ENCODE measurements at places on chromosomes 16 and 17.

DNA sequence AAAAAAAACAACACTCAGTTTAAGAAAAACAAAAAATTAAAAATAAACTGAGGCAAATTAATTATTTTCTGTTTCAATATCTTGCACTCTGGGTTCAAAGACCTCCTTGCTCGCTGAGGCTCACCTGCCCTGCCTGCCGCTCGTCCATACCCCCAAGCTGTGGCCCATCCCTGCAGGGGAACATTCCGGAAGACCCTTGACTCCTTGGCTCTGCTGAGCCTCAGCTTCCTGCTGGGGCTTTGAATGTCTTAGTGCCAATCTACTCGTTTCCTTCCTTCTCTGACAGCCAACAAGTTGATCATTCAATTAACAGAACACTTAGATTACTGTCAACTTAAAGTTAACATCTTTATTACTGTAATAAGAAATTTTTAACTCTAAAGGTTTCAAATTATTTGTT, 24.3 kb downstream of the G6PC1 start:
- DNase-seq, result no peak

DNA sequence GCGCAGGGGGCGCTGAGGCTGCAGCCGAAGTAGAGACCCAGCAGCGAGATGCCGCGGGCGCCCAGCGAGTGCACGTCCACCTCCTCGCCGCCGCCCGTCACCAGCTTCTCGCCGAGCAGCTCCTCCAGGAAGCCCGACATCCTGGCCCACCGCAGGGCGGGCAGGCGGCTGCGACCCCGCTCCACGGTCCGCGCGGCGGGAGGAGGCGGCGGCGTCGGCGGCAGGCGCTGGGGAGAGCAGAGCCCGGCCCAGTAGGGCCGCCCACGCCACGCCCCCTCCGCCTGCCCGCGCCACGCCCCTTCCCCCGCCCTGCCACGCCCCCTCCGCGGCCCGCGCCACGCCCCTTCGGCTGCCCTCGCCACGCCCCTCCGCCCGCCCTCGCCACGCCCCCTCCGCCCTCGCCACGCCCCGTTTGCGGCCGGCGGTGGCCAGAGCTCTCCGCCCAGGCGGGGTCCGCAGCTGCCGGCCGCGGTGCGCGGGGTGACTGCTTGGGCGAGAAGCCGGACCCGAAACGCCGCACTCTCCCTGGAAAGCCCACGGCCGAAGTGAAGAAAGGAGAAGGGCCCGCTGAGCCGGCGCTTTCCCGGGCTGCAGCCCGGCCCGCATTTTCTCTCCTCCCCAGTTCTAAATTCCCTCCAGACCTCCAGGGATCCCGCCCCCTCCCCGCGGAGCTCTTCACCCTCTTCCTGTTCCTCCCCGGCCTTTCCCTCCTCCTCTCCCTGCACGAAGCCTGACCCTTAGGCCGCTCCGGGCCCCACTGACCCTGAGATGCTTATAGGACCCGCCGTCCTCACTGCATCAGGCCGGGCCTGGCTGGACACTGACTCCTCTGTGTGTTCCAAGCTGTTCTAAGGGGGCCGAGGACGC, at the start of gene NXN:
NXN (minus strand) TSS at position 238 of the 867 bp plus-strand sequence.
- DNase-seq, result peak; percentile 83

DNA sequence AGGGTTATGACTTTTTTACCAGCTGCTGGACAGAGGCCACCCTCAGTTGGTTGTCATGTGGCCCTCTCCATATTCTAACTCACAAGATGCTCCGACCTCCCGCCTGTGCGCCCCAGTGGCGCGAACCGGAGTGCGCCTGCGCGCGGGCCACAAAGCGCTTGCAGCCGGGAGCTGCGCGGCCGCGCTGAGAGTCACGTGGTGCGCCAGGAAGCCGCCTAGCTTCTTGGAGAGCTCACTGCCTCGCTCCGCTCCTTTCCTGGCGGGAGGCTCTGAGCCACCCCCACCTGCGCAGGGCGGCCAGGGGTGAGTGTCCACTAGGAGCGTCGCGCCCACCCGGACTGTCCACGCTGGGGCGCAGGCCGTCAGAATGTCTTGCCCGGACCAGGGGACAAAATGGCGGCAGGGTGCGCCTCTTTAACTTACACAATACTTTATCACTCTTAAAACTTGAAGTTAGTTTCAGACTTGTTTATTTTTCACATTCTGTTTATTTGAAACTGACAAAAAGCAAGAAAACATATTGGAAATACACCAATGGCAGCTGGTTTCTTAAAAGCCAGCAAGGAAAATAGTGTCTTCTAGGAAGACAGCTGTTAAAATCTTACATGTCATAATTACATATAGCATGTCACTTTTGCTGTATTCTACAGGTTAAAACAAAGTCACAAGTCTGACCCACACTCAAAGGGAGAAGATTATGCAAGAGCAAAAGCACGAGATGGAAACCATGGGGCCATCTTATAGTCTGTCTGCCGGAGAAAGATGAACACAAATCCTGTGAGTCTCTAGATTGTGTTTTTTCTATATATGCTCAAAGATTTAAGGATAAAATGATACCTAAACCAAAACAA, 357.9 kb downstream of the CNTNAP4 start:
- DNase-seq, result no peak

DNA sequence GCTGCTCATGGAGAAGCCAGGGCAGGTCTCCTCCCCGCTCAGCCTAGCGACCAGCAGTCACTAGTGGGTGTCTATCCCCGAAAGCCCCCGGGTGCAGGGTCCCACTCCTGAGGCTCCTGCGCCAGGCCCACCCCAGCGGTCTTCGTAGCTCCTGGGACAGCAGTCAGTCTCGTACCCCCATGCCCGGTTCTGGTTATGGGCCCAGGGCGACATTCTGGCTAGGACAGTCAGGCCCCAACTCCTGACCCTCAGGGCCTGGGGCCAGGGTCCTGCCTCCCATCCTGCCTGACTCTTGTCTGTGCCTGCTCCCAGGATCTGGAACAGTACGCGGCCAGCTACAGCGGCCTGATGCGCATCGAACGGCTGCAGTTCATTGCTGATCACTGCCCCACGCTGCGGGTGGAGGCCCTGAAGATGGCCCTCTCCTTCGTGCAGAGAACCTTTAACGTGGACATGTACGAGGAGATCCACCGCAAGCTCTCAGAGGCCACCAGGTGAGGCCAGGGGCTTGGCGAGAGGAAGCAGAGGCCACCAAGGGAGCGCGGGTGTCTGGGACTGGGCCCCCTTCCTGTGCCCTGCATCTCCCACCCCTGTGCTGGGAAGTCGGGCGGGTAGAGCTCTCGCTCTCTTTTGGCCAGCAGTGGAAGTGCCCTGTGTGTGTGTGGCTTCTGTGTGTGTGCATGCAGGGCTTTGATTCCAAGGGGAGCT, 2.0 kb downstream of the GPS1 start:
- no peak for DNase-seq
